ENCODE measurements at places on chromosomes 5 and 9. TPM values are rescaled to one million over a fixed set of nuclear protein-coding genes. Genes with fewer than 3 reads are reported as not detected.

The FOXD4L4 gene
- 0.03 TPM for polyA plus RNA-seq

The PARP8 gene
- polyA plus RNA-seq = 25.4 TPM

The HTR1A gene
- polyA plus RNA-seq = not detected

The ABCA2 gene
- 1.3 TPM for polyA plus RNA-seq

The GALNT10 gene
- 11.5 TPM for polyA plus RNA-seq

The PCDHB16 gene
- polyA plus RNA-seq = 0.09 TPM

The PCDHB8 gene
- polyA plus RNA-seq = not detected

The INSL4 gene
- not detected for polyA plus RNA-seq

The PRLR gene
- not detected for polyA plus RNA-seq

The HAPLN1 gene
- polyA plus RNA-seq = not detected

The NEUROG1 gene
- not detected for polyA plus RNA-seq

The CCDC187 gene
- not detected for polyA plus RNA-seq

The TLX3 gene
- not detected for polyA plus RNA-seq

The IFNA13 gene
- polyA plus RNA-seq = not detected

The ZFR gene
- 58.7 TPM for polyA plus RNA-seq

The PGM5 gene
- polyA plus RNA-seq = not detected

The ATOSB gene
- 39.4 TPM for polyA plus RNA-seq

The JAK2 gene
- 5.4 TPM for polyA plus RNA-seq

The ABO gene
- not detected for polyA plus RNA-seq

The STING1 gene
- 38.1 TPM for polyA plus RNA-seq

The TGFBI gene
- 379 TPM for polyA plus RNA-seq

The MLANA gene
- polyA plus RNA-seq = not detected

The LCN15 gene
- not detected for polyA plus RNA-seq

The SH3GL2 gene
- not detected for polyA plus RNA-seq

The NTRK2 gene
- 0.08 TPM for polyA plus RNA-seq

The C5orf52 gene
- polyA plus RNA-seq = not detected

The CDH9 gene
- polyA plus RNA-seq = not detected

The TOMM5 gene
- polyA plus RNA-seq = 193 TPM

The ARL14EPL gene
- polyA plus RNA-seq = not detected

The TEX48 gene
- polyA plus RNA-seq = not detected

The GARIN3 gene
- not detected for polyA plus RNA-seq

The DDX4 gene
- 0.04 TPM for polyA plus RNA-seq

The BNC2 gene
- 1.1 TPM for polyA plus RNA-seq

The SPATA31C1 gene
- polyA plus RNA-seq = not detected

The NUTM2F gene
- polyA plus RNA-seq = not detected

The GHR gene
- 1.8 TPM for polyA plus RNA-seq

The ENTREP1 gene
- polyA plus RNA-seq = 0.52 TPM

The CD72 gene
- 0.66 TPM for polyA plus RNA-seq

The SPATA31D4 gene
- polyA plus RNA-seq = not detected

The SPARC gene
- 702 TPM for polyA plus RNA-seq

The F12 gene
- polyA plus RNA-seq = 7.7 TPM

The PFN3 gene
- polyA plus RNA-seq = not detected

The RNF180 gene
- 2.8 TPM for polyA plus RNA-seq

The TAF11L5 gene
- polyA plus RNA-seq = not detected

The NPR3 gene
- polyA plus RNA-seq = 0.01 TPM

The TMC1 gene
- 0.24 TPM for polyA plus RNA-seq

The SQSTM1 gene
- polyA plus RNA-seq = 75.7 TPM

The HTR4 gene
- 0.09 TPM for polyA plus RNA-seq
